ENCODE measurements at places on chromosomes 4 and X.

GRCh38 chr4:169791062-169791461 lies 33.3 kb upstream of the HPF1 start:
- DNase-seq, result no peak

- no peak for DNase-seq
Observed at GRCh38 chr4:113444386-113444785, 317.2 kb downstream of the CAMK2D start.

GRCh38 chr4:181710143-181710542 lies 533.1 kb upstream of the TENM3 start:
- DNase-seq, result no peak

GRCh38 chr4:112747036-112747435 lies 110.1 kb downstream of the LARP7 start:
- DNase-seq, result no peak

DNA sequence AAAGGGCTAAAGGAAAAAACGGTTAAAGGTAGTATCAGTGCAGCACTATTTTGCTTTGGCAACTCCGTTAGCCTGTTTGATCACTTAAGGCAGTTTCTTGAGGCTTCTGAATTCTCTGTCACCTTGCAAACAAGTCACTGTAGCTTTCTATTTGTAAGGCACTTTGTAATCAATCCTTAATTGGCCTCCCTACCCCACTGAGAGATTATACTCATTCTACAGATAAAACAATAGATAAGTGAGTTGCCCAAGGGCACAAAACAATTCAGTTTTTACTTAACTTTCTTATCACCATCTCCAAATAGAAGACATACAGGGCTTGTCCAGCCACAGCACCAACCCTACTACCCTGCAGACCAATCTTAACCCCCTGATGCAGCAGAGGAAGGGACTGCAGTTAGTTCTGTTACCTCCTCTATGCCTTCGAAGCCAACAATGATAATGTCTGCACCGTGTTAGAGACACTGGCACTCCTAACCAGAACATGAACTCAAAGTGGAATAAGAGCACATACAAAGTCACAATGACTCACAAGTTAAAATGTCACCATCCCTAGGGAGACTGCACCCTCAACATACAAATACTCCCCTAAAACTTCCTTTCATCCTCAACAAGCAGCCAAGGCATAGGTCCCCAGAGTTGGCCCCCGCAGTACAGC lies 1.7 kb downstream of the TMEM185A start:
- DNase-seq, result no peak

All from GM18507 (cell line).